Activated naive CD8-positive, alpha-beta T cell treated with anti-CD3 and anti-CD28 coated beads, Interleukin-2, amount 50 U/mL, for 24 hours (primary cell): ENCODE measurements at places on chromosomes 6 and 20.

DNA sequence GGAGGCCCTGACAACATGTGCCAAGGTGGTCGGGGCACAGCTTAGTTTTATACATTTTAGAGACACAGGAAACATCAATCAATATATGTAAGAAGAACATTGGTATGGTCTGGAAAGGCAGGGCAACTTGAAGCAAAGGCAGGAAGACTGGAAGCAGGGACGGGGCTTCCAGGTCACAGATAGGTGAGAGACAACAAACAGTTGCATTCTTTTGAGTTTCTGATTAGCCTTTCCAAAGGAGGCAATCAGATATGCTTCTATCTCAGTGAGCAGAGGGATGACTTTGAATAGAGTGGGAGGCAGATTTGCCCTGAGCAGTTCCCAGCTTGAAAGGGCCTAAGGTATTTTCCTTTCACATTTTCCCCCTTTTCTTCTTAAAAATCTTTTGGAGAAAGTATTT is 311.0 kb upstream of the RGS17 start:
- no peak for DNase-seq

DNA sequence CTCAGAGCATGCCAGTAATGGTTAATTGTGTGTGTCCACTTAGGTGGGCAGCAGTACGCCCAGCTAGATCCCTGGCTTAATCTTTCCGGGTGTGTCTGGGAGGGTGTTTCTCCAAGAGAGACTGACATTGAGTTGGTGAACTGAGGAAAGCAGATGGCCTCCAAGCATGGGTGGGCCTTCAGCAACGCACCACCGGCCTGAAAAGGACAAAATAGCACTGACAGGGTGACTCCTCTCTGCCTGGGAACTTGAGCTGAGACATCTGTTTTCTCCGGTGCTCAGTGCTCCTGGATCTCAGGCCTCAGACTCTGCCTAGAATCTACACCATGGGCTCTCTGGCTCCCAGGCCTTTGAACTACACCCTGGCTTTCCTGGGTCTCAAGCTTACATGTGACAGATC is 43.2 kb downstream of the C6orf118 start:
- no peak for DNase-seq

DNA sequence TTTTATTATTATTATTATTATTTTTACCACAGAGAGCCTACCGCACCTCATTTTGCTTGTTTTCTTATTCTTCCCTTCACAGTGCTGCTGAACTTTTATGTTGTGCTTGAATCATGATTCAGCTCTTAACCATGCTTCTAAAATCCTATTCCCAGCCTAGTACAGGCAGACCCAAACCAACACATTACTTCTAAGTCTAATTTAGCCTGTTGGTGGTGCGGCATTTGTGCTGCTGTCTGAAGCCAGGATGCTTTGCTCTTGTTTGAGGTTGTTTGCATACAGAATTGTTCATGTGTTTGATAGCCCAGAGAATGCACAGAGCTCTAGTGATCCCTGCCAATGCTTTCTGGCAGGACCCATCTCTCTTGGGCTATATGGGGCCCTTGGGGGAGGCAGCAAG is 213.5 kb upstream of the KCNG1 start:
- DNase-seq: no peak

DNA sequence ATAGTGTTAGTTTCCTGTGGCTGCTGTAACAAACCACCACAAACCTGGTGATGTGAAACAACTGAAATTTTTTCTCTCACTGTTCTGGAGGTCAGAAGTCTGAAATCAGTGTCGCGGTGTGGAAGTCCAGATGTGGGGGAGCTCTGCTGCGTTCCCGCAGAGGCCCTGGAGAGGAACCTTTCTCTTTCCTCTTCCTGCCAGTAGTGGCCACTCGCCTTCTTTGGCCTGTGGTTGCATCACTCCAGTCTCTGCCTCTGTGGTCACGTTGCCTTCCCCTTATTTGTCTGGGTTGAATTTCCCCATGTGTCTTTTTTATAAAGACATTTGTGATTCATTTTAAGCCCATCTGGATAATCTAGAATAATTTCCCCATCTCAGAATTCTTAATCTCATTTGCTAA is 295.5 kb upstream of the FLRT3 start:
- DNase-seq: no peak

DNA sequence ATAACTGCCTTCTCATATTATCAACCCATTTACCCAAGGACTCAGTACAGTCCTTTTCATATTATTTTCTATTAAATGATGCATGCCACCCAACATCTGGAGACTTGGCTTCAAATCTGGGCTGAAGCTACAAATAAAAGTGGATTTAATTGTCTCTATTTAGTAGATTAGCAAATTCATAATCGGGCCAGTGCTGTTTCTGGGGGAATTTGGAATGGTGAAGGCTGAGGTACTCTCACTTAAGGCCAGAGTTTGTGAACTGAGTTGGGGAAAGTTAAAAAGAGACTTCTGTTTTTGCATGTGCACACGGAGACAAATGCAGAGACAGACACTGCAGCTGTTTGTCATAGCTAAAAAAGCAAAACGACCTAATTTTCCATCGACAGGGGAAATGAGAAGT is 100.9 kb downstream of the PFDN4 start:
- DNase-seq: no peak

DNA sequence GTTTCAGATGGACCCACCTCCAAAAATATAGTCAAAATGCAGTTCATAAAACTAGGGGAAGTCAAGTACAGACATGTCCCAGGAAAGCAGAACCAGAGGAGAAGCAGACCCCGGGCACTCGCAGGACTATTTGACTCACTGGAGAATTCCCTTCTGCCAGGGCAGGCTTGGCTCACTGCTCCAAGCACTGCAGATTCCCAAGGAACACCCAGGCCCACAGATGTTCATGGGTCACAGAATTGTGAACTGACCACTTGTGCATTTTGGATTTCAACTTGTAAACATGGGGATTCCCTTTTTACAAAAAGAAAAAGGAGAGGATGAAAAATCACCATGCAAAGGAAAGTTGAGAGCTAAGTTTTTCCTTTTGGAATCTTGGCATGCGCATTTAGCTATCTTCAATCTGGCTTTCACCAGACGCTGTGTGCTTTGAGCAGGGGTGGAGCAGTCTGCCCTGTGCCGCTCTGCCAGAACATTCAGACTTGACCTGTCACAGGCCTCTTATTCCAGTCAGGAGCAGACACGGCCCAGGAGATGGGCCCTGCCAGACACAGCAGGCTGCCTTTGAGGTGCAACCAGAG is 237.5 kb upstream of the TAB2 start:
- DNase-seq: no peak

GRCh38 chr20:36421641-36422040 is 115.5 kb downstream of the DLGAP4 start:
- DNase-seq: no peak

- DNase-seq: no peak
These were observed 39.5 kb downstream of the CRISP1 start for GRCh38 chr6:49826743-49827406.

- no peak for DNase-seq
These were observed 397.4 kb upstream of the PLCB4 start for GRCh38 chr20:8671370-8671961.

DNA sequence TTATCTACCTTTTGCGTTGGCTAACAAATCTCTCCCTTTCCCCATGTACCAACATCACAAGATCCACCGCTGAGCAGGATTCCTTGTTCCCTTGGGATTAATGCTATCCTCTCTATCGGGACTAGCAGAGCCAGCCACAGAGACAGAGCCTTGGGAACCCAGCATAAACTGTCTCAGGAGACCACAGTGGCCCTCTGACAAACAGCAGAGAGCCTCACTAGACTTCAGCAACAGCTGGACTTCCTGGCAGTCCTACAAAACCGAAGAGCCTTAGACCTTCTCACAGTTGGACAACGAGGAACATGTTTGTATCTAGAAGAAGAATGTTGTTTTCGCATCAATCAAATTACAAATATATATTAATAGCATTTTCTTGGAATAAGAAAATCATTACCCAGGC is 39.6 kb upstream of the POU5F1 start:
- no peak for DNase-seq

- no peak for DNase-seq
These were observed 886 bp downstream of the SDCBP2 start for GRCh38 chr20:1327827-1328679.

GRCh38 chr20:61426352-61426751 is 174.3 kb downstream of the CDH4 start:
- DNase-seq: no peak

GRCh38 chr20:37925265-37926165 is 22.6 kb downstream of the VSTM2L start:
- DNase-seq: no peak

DNA sequence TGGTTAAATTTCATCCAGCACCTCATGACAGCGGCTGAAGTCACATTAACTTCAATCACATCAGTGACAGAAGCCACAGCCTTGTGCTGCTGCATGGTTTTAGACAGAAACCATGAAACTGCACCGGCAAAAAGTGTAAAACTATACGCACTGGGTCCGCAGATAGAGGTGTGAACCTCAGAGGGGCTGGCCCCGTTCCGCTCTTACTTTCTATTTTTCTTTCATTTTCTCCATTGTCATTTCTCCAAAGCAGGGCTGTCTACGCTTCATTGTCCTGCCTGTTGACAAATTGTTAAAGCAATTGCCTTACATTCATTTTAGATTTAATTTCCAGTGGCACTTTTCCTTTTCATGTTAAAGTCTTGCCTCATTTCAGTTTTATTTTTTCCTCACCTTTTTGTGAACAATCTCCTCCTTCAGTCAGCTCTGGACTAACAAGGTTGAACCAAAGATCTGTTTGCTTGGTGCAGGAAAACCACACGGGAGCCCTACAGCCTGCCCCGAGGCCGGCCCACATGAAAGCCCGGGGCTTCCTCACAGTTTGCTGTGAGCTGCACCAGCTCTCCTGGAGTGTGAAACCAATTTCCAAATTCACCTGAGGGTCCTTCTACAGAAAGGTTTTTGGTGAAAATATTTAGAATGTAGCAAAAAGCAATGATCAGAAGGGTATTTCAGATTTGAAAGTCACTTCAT is 63.7 kb downstream of the PRR18 start:
- DNase-seq: peak; percentile 43

DNA sequence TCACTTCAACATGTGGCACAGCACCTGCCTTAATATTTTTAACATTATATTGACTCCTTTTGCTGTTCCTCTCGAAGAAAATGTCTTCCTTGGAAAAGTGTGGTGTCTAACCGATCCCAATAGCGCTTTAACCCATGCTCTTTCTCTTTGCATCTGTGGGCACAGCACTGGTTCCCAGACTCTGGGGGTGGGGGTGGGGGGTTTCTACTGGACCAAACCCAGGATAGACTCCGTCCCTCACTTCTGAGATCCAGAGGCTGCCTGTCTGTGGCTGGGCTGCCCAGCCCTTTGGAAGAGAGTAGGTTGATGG is 3.9 kb upstream of the ZNF292 start:
- no peak for DNase-seq

GRCh38 chr20:57794600-57795341 is 85.0 kb upstream of the PMEPA1 start:
- DNase-seq: no peak

DNA sequence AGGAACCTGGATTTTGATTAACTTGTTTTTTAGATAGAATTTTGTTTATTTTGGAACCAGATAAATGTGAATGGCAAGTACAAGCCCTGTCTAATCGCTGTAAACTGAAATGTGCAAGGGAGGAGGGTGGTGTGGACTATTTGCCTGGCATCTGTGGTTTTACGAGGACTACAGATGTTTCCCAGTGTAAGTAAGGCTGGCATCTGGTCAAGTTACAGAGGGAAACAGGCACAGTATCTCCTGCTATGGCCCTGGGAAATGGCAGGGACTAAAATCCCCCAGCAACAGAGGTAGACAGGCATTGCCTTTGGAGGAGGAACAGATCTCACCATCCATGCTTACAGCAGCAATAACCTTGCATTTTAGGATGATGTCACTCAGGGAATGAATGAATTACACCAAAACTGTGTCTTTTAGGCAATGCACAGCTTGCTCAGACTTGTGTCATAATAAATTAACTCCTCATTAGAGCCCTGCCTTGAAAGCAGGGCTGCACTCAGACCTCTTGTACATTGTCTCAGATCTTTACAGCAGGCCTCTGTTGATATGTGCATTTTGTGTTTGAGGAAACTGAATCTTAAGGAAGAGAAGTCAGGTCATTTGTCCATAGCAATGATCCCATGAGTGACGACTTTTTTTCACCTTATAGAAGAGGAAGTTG is 96.2 kb downstream of the TCP11 start:
- DNase-seq: no peak

GRCh38 chr6:85006362-85006761 is 242.0 kb upstream of the TBX18 start:
- no peak for DNase-seq

- no peak for DNase-seq
These were observed 24.9 kb downstream of the ZNF334 start for GRCh38 chr20:46488451-46488850.

GRCh38 chr6:84249724-84250123 is 22.3 kb upstream of the CEP162 start:
- DNase-seq: no peak

- no peak for DNase-seq
These were observed 25.4 kb upstream of the PI16 start for GRCh38 chr6:36929152-36929551.

DNA sequence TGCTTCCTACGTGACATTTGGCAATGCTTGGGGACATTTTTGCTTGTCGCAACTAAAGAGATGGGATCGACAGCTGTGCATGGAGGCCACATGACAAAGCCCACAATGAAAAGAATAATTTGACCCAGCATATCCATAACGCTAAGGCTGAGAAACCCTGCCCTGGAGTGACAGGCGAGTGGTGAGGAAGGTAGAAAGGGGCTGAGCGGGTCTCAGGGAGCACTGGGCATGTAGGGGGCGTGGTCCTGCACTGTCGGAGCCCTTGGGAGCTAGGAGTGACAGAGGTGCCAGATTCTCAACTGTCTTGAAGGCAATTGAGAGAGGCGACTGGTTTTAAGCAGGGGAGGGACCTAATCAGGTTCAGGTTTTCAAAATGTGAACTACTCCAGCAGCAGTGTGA is 13.6 kb downstream of the GGTLC1 start:
- DNase-seq: no peak

DNA sequence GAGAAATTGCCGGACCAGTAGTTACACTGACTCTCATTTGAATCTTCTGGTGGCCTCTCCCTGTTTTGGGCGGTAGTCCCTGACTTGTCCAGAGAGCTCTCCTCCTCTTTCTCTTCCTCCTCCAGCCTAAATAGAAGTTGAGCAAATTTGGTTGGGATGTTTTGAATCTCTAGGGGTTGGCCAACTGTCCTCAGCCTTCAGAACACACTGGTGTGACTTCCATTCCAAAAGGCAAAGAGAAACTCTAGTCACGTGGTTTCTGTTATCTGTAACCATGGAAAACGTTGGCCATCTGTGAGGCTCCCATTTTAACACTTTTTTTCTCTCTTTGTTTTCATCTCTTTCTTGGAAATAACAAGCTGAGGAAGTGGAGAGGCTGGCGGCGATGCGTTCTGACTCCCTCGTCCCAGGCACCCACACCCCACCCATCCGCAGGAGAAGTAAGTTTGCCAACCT is 275.3 kb downstream of the TBC1D7 start:
- DNase-seq: no peak

GRCh38 chr6:125784365-125784764 is 6.4 kb upstream of the NCOA7 start:
- no peak for DNase-seq

DNA sequence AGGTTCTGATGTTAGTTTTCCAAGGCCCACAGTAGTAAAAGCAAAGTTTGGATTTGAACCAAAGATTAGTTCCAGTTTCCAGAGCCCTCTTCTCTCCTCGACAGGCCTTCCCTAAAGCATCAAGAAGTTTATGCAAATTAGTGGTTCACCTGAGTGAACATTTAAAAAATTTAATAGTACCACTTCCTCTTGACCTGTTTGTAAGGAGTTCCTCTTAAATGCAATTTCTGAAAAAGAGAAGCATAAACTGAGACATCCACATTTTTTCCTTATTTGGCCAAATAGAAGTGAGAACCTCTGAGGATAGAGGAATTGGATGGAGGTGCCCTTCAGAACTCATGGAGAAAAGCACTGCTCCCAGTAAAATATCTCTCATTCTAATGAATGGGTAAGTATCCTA is 1.2 kb upstream of the DSE start:
- no peak for DNase-seq
